NCI-H2171 treated with DMSO at 0.1 percent for 48 hours (cell line): ENCODE measurements at places on chromosomes 1 and 21.

GRCh38 chr1:153309441-153309840 lies 3.3 kb downstream of the PGLYRP3 start:
- DNase-seq, result no peak

DNA sequence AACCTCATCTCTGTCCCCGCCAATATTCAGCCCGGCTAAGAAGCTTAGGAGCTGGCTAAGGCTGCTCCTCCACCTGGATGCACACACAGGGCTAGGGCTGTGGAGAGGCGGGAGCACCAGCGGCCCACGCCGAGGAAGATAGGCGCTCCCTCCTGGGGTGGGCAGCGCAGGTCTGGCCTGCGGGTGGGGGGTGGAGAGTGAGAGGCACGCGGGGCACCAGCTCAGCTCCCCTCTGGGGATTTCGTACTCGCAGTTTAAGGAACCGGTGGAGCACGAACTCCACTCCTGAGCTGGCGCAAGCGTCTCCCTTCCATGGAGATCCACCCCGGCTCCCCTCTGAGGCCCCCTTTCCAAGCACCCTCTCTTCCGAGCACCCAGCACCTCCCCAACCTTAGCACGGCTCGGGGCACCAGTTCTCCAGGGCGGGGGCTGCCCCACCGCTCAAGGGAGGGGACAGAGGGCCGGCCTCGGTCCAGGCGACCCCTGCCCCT lies 433 bp upstream of the KAZN start:
- no peak for DNase-seq

- no peak for DNase-seq
Observed at GRCh38 chr21:19420565-19420964, 1017.0 kb upstream of the TMPRSS15 start.

DNA sequence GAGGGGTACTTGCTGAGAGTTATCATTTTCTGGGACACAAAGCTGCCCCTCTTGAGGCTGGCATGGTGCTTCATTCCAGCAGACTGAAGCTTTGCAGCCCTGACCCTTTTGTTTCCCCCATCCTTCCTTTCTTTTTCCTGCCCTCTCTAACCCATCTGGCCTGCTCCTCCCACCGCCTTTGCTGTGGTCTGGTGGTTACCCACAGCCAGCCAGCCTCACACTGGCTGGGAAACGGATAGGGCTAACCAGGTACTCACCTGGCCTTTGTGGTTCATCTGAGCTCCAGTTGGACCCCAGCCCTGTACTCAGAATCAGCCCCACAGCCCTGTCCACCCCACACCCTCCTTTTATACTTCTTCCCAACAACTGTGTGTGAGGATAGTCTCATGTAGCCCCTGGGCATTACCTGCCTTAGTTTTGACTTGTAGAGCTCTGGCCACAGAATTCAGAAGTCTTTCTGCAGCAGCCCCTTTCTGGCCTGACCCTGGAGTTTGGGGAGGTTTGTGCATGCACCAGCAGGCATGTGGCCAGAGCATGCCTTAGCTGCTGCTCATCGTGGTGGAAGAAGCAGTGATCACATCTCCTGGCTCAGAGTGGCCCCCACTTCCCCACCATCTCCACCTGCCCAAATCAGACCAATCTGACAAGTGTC lies 138.0 kb downstream of the TRABD2B start:
- DNase-seq, result no peak

DNA sequence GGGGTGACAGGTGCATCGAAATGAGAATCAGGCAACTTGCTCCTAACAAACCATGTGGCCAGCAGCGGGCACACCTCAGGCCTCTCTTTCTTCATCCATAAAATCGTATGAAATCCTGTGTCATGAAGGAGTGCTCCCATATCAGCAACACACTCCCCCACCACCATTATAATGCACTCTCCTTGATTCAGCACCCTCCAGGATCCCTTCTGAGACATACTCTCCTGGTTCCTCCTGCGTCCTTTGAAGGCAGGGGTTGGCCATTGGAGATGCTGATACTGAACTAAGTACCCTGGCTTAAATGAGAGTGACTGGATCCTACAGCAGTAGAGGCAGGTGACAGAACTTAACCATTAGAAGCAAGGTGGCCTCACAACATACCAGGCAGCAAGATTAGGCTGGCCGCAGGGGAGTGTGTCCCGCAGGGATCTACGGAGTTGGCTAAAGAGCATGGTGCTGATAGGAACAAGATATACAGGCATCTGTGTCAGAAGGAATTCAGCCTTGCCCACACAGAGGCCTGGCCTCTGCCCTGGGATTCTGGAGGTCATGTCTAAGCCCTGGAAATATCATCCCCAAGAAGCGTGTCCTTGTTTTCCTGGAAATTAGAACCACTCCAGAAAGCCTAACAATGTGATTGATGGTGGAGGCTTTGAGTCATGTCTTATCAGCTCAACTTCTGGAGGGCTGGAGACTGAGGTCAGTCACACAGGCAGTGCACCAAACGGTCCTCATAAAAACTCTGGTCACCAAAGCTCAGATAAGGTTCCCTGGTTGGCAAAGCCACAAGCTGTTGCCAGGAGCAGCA lies 16.8 kb downstream of the S100A7A start:
- no peak for DNase-seq

DNA sequence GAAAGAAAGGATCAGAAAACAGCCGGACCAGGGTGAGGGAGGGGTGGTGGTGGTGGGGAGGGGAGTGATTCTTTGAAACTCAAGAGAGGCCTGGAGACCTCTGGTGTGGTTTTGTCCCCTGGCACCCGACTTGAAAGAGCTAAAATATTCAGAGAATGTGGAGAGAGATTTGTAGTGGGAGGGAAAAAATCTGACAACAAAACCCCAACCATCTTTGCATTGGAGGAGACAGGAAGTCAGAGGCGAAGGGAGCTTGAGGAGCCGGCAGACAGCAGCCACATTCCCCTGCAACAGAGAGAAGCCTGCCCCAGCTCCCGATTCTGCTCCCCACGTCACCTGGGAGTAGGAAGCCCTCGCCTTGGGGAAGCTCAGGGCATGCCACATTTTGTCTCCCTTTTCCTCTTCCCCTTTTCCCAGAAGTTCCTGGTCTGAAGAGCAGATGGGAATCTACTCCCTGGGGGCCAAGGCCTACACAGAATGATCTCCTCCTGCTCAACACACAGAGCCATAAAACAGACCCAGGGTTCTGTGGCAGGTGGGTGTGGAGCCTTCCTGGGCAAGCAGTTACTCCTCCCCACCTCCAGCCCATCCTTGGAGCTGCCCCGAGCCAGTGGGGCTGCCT lies 84.9 kb downstream of the ITPKB start:
- peak; percentile 93 for DNase-seq

DNA sequence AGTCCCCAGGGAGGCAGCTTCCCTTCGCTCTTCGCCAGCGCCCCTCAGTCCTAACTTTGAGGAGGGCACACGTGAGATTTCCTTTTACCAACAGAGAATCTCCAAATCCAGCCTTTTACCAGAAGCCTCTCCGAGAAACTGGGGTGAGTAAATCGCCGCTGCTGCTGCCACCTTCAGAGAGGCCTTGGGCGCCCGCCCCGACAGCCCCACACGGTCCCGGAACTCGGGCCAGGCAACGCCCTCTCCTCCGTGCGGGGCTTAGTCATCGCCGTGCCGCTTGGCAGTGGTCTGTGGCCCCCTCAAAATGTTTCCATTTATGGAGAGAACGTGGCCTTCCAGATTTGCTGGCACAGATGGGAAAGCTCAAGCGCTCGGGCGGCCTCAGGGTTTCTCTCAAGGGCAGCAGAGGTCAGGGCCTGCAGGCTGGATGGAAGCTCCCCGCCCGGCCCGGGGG lies 41.4 kb upstream of the COL6A2 start:
- no peak for DNase-seq

DNA sequence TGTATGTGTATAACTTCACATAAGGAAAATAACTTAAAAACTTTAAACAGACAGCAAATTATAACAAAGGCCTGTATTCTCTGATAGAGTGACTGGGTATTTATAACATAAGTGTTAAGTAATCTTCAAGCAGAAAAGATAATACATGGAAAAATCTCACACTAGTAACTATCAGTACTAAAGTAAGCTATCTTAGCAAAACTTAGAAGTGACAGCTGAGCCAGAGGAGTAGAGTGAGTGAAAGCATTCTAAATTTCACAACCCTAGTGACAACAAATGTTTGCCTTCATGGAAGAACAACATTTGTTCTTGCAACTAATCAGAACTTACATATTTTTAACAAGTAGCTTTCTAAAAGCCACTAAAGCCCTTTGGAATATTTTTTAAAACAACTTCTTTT lies 74.5 kb upstream of the B3GALT2 start:
- no peak for DNase-seq

- DNase-seq, result peak; percentile 5
Observed at GRCh38 chr1:161727256-161727924, 6.0 kb downstream of the FCRLB start.

GRCh38 chr1:80453775-80454174 lies 1347.0 kb upstream of the ADGRL2 start:
- no peak for DNase-seq

DNA sequence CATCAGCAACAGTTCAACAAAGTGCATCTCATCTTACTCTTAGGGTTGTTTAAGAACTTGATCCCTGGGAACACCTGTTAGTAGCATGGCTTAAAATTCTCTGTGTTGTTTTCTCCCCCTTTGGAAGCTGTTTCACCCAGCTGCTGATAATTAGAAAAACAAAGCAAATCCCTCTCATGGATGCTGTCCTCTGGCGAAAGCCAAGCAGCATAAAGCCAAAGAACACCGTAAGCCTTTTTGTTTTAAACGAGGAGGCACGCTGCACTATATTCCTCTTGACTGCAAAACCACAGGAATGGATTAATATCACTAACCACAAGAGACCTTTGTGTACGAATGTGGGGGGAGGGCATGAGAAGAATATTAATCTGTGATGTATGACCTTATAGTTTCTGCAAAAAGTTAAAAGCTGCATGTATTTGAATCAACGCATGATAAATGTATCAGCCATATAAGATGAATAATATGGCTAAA lies 923.2 kb downstream of the LTN1 start:
- DNase-seq, result no peak

DNA sequence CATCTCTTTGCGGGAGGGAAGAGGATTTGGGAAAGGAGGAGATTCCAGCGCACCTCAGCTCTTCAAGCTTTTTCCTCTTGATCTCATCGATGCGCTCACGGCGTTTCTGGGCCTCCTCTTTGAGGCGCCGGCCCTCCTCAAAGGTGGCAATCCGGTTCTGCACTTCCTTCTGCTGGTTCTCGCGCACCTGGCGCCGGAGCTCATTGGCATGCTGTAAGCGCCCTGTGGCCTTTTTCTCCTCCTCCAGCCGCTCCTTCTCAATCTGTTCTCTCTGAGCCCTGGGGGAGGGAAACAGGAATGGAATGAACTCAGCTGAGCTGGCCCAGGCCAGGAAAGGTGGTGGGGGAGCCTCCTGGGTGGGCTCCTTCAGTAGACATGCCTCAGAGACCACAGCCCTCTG lies 10.4 kb upstream of the VSIG8 start:
- DNase-seq, result no peak

DNA sequence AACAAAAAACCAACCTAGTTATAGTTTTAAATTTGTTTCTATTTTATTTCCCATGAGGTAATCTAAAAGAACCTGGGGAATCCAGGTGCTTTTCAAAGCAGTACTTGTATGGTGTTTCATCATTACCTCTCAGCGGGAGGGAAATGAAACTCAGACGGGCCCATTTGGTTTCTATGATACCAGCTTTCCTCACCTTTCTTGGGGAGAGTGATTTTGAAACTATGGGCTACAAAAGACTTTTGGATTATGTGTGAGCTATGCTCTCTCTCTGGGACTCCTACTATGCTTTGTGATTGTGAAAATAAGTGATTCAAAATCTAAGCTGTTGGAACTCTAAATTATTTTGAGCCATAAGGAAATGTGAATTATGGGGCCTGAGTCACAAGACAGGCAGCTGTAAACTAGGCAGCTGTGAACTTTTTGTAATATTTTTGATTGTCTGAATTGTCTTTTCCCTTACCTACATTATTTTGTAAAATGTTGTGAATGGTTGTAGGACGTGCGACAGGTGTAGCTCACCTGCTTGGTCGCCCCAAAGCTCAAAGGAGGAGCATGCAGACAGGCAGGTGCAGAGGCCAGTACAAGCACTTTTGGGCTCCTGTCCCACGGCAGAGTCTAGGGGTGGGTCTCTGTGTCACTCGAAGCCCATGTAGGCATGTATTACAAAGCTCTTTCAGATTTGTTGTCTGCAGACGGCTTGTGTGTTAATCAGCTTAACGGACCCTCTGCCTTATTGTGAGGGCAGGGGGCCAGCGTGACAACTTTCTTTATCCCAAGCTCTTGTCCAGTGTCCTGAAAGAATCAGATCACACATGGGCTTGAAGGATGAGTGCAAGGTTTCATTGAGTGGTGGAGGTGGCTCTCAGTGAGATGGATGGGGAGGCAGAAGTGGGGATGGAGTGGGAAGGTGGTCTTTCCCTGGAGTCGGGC lies 64.8 kb upstream of the BACH1 start:
- DNase-seq, result no peak

DNA sequence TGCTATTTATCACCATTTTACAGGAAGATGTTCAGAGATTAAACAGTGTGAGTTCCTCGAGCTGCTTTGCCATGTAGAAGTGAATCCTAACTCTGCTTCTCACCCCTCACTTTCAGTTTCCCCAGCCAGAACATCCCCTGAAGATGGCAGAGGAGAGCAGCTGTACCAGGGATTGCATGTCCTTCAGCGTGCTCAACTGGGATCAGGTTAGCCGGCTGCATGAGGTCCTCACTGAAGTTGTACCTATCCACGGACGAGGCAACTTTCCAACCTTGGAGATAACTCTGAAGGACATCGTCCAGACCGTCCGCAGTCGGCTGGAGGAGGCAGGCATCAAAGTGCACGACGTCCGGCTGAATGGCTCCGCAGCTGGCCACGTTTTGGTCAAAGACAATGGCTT lies 16.9 kb downstream of the TENT5C start:
- DNase-seq, result no peak

- DNase-seq, result peak; percentile 84
Observed at GRCh38 chr1:234727018-234727940, 117.3 kb upstream of the IRF2BP2 start.

DNA sequence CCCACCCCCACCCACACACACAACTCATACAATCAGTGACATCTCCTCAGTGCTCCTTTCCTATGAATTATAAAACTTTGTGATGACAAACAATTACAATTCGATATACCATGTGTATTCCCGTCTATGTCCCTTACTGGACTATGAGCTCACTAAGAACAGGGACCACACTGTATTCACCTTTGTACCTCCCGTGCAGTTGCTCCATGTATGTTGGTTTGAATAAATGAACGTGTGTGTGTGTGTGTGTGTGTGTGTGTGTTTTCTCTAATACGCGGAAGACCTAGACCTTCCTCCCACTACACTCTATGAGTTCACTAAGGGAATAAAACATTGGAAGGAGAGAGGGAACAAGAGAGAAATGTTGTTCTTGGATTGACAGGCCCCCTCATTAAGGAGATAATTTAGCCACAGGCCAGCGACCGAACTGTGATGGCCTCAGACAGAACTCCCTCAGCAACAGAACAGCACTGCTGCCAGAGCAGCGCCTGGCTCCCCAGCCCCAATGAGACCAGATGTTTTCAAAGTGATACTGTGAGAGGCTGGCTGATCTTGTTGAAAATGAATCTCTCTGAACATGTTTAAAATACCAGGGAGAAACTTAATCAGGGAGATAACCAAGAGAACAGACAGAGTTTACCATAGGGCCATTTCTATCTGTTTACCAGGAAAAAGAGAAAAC lies 21.7 kb downstream of the BCAR3 start:
- DNase-seq, result no peak

- DNase-seq, result no peak
Observed at GRCh38 chr1:33473900-33474299, 1.5 kb downstream of the ZSCAN20 start.
